ENCODE measurements at places on chromosomes 4 and X. TPM values are rescaled to one million over a fixed set of nuclear protein-coding genes. Genes with fewer than 3 reads are reported as not detected.
A peak's percentile ranks its signal among the peaks of the same experiment; 100 is the strongest.

- no peak overlapping the region for H3K27ac ChIP-seq
- no peak overlapping the region for H3K4me3 ChIP-seq
- DNase-seq, result no peak
- H3K36me3 ChIP-seq, result no peaks in the 10 kb centered on the region
Measured at GRCh38 chr4:126191536-126191935, 876.8 kb downstream of the FAT4 start.

GRCh38 chrX:57822818-57823217, 87.4 kb downstream of the ZXDA start:
- no peaks in the 10 kb centered on the region for H3K27me3 ChIP-seq
- no peaks in the 10 kb centered on the region for H3K4me1 ChIP-seq
- no peaks in the 10 kb centered on the region for H3K36me3 ChIP-seq

DNA sequence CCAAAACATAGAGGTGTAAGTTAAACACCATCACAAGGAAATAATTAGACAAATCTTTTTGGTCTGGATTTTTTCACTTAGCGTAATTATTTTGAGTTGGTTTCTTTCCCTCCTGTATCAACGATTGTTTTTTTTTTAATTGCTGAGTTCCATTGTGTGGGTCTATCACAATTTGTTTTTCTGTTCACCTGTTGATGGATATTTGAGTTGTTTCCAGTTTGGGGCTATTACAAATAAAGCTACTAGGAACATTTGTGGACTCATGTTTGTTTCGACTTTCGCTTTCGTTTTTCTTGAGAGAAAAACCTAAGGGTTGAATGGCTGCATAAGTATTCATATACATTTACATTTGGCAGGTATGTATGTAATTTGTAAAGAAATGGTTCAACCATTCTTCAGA, 20.4 kb upstream of the FBXW7 start:
- H3K27me3 ChIP-seq, result no peaks in the 10 kb centered on the region
- DNase-seq, result no peak
- H3K36me3 ChIP-seq, result no peaks in the 10 kb centered on the region
- no peaks in the 10 kb centered on the region for H3K4me1 ChIP-seq

DNA sequence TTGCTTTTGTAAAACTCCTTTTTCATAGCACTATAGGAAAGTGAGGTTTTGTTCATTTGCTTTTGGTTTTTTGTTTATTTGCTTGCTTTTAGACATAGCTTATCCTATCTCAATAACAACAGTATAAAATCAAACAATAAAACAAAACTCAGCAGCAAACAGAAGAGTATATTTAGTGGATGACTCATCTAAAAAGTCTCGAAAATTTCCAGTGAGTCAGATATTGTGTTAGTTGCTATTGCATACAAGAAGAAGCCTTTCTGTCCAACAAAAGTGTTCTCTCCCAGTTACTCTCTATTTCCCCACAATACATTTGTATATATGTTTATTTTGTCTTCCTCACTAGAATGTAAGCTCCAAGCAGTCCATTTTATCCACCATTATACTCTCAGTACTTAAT, 36.0 kb upstream of the NPNT start:
- peak; percentile 58 for DNase-seq
- H3K4me1 ChIP-seq, result no peaks in the 10 kb centered on the region

- H3K36me3 ChIP-seq, result no peaks in the 10 kb centered on the region
- H3K27ac ChIP-seq, result no peak overlapping the region
- no peak overlapping the region for H3K4me3 ChIP-seq
- peaks cover 7% of the 10 kb centered on the region for H3K27me3 ChIP-seq
- no peaks in the 10 kb centered on the region for H3K4me1 ChIP-seq
Measured at GRCh38 chr4:151783867-151784266, 23.1 kb upstream of the GATB start.

DNA sequence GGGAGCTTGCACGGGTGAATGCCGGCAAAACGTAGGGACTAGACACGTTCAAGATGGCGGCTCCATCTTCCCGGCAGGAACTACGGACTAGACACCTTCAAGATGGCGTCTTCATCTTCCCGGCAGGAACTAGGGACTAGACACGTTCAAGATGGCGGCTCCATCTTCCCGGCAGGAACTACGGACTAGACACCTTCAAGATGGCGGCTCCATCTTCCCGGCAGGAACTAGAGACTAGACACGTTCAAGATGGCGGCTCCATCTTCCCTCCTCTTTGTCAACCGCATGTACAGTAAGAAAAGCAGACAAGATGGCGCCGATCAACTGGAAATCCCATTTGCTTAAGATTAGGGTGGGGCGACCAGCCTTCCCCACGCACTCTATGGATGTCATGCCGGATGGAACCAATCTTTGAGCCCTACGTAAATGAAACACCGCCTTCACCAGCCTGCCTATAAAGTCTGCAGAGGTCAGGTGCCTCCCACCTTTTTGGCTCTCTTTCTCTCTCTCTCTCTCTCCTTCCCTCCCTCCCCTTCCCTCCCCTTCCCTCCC, 222.4 kb downstream of the CRLF2 start:
- no peak overlapping the region for H3K27ac ChIP-seq
- H3K27me3 ChIP-seq, result no peaks in the 10 kb centered on the region
- no peaks in the 10 kb centered on the region for H3K4me1 ChIP-seq
- peak; percentile 92 for DNase-seq

- no peak overlapping the region for H3K27ac ChIP-seq
- H3K4me1 ChIP-seq, result peaks cover 2% of the 10 kb centered on the region
- no peak for DNase-seq
- no peaks in the 10 kb centered on the region for H3K36me3 ChIP-seq
Measured at GRCh38 chr4:42151568-42152506, 618 bp downstream of the BEND4 start.

- H3K36me3 ChIP-seq, result no peaks in the 10 kb centered on the region
- DNase-seq, result no peak
- no peak overlapping the region for H3K27ac ChIP-seq
Measured at GRCh38 chr4:79439489-79439888, 31.5 kb upstream of the GK2 start.

GRCh38 chr4:118836301-118837120, 585 bp upstream of the SEC24D start:
- peak; percentile 63 for DNase-seq
- peaks cover 30% of the 10 kb centered on the region for H3K4me1 ChIP-seq
- H3K36me3 ChIP-seq, result peaks cover 20% of the 10 kb centered on the region
- peak overlapping the region; percentile 88 for H3K4me3 ChIP-seq

- H3K4me3 ChIP-seq, result no peak overlapping the region
- no peaks in the 10 kb centered on the region for H3K27me3 ChIP-seq
- peaks cover 28% of the 10 kb centered on the region for H3K4me1 ChIP-seq
- H3K27ac ChIP-seq, result no peak overlapping the region
- no peaks in the 10 kb centered on the region for H3K36me3 ChIP-seq
Measured at GRCh38 chr4:76702440-76703122, 195.4 kb downstream of the SOWAHB start.

- H3K4me1 ChIP-seq, result peaks cover 22% of the 10 kb centered on the region
- H3K27me3 ChIP-seq, result no peaks in the 10 kb centered on the region
- peak overlapping the region; percentile 29 for H3K27ac ChIP-seq
- DNase-seq, result no peak
- H3K4me3 ChIP-seq, result no peak overlapping the region
- H3K36me3 ChIP-seq, result peaks cover 5% of the 10 kb centered on the region
Measured at GRCh38 chr4:94489098-94489497, 37.4 kb downstream of the PDLIM5 start.

DNA sequence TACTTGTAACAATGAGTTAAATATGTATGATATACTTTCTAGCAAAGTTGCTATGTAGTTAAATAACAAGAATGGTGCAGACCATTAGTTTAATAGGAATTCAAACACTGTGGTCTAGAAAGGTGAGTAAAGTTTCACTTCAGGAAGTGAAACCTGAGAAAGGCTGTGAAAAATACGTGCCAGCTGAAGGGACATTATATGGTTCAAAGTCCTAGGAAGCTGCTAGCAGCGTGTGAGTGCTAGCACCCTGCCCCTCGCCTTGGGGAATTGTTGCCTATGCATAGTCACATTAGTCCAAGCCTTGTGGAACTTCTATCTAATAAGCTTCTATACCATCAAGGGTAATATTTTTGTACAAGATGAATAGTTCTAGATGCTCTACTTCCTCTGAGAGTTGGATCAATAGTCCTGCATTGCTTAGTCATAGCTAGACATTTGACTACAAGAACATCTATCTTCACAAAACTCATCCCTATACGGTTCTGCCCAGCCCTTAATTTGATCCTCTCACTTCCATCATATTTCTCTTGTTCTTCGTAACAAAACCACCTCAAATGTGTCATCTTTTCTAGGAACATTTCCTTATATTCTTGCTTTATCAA, 45.8 kb upstream of the ARSJ start:
- no peaks in the 10 kb centered on the region for H3K27me3 ChIP-seq
- no peak overlapping the region for H3K27ac ChIP-seq
- no peak overlapping the region for H3K4me3 ChIP-seq
- DNase-seq, result no peak
- no peaks in the 10 kb centered on the region for H3K36me3 ChIP-seq
- H3K4me1 ChIP-seq, result no peaks in the 10 kb centered on the region

- peaks cover 75% of the 10 kb centered on the region for H3K27me3 ChIP-seq
- H3K36me3 ChIP-seq, result no peaks in the 10 kb centered on the region
- H3K4me3 ChIP-seq, result no peak overlapping the region
- no peak for DNase-seq
Measured at GRCh38 chr4:185013417-185014125, 4.7 kb upstream of the HELT start.

GRCh38 chr4:136369073-136369472, 1163.2 kb downstream of the PCDH18 start:
- DNase-seq, result peak; percentile 69
- H3K4me1 ChIP-seq, result peaks cover 4% of the 10 kb centered on the region
- H3K27me3 ChIP-seq, result no peaks in the 10 kb centered on the region

OPRPN gene
- not detected for total RNA-seq

DDIT4L gene
- total RNA-seq, result 0.14 TPM

SH3D19 gene
- total RNA-seq, result 57.2 TPM
